ENCODE measurements at places on chromosomes 7 and 10.

DNA sequence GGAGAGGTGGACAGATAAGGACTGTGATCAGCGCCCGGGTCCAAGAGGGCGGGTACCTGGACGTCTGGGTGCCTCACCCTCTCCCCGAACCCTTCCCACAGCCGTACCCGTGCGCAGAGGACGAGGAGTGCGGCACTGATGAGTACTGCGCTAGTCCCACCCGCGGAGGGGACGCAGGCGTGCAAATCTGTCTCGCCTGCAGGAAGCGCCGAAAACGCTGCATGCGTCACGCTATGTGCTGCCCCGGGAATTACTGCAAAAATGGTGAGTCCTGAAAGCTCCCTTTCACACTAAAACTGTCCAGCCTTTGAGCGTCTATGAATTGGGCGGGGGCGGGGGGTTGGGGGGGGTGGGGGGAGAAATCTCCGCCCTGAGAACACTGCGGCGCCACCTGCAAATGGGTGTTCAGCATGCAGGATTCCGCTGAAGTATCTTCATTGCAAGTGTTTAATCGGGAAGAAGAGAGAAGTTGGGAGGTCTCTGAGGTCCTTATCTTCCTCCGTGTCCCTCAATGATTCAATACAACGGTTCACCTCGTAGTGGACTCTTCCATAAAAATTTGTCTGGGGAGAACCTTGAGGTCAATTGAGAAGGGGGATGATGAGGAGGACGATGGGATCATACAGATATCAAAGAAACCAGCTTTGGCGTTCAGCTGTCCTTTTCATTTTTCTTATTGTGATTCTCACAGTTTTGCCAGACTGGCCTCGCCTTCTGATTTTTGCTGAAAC, 906 bp downstream of the DKK1 start:
- DNase-seq: peak; percentile 3

GRCh38 chr10:125004571-125005311, 62.8 kb downstream of the ZRANB1 start:
- no peak for DNase-seq

DNA sequence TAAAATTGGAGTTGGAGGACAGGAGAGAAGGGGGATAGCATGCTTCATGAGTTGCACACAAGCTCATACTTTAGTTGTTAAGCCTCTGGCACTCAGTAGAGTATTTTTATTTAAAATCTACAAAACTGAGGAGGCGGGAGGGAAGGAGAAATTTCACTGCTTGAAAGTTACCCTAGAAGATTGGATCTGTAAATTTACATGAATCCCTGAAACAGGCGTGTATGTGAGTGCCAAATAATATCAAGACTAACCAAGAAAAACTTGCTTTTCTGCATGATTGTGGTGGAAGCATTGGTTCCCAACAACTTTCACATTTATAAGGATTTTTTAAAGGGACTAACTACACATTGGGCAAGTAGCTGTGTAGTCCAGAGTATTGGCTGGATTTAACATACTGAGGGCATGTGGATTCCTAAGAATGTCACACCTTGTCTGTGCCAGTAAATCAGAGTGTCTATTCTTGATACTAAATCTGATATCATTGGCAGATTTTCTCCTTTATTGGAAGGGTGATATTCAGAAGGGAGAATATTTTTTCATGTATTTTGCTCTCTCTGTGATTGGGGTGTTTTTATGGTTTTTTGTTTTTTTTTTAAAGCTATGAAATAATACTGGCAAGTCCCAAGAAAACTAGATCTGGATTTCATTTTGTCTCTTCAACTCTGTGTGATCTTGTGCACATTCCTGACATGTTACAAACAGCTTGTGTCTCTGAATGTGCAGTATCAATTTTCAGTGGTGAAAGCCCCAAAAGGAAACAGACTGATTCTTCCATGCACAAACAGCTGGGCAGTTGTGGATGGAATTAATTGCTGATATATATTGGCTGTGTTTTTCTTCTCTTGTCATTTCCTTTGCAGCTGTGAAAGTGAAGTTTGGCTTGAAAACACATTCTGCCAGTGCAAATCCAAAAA, 67.2 kb downstream of the ADD3 start:
- no peak for DNase-seq

DNA sequence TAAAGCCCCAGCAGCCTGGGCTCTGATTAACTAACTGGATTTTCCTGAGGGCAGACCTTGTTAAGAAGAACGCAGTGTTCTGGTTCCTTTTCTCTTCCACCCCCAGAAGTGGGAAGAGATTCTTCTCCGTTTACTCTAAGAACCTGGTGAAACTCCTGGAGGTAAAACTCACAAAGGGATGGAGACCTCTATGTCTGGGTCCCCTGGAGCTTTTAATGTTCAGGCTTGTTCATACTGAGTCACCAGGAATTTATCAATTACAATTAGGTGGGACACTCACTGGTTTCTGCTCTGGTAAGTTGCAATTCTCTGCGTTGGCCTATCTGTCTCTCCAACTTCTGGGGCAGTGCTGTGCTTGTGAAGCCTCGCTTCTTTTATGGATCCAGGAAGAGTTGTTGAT, 73.3 kb upstream of the CACNB2 start:
- no peak for DNase-seq

- no peak for DNase-seq
These were observed 77.0 kb downstream of the POU6F2 start for GRCh38 chr7:39054731-39055130.

DNA sequence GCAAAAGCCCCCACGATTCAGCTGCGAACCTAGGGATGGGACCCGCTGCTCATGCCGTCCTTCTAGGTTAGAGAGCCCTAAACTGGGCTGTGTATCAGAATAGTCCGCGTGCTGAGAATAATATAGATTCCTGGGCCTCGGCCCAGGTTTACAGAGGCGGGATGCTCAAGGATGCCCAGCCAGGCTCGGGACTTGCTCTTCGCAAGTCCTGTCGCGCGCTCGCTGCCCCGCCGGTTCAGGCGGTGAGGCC, 266 bp upstream of the STMP1 start:
- no peak for DNase-seq

GRCh38 chr10:44298713-44299112, 86.2 kb downstream of the CXCL12 start:
- no peak for DNase-seq

DNA sequence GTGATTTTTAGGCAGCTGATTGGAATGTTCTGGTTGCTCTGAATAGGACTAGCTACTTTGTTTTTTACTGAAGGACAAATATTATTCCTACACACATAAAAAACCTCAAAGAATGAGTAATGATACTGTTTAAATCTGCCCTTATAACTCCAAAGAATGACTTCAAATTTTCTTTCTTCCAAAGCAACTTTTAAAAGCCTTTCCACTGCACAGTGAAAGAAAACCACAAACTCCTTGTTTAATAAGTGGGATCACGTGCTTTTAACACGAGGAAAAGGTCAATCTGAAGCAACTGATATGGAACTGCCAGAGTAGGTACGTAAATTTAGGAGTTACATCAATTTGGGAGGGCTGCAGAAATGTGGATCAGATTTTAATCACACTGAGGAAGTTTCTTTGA, 8.0 kb upstream of the PRKCQ start:
- no peak for DNase-seq

DNA sequence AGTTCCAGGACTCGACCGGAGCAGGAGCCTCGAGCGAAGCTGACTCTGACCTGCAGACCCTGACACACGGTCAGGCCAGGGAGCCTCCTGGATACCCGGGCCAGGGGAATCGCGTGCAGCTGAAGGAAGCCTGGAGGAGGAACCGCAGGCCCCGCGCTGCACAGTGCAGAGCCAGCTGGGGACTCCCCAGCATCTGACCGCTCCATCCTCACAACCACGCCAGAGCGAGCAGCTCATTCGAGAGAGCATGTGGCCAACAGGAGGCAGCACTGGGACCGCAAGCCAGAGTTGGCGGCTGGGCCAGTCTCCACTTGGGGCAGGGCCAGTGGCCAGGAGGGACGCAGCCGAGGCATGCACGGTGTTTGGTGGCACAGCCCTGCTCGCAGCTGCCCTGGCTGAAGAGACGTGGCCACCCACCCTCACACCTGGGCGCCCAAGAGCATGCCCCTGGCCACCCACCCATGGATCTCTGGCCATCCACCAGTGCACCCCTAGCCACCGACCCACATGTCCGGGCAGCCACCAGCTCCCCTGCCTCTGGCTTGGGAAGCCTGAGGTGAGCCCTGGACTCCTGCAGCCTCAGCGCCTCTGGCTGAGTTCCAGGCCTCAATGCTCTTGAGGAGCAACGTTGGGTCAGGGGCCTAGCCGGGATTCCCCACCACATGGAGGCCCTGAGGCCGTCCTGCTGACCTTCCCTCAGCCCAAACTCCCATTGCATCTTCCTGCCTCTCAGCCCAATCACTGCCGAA, 213.9 kb downstream of the ELFN1 start:
- DNase-seq: no peak

- no peak for DNase-seq
These were observed 183.7 kb downstream of the NEBL start for GRCh38 chr10:20713420-20713819.

GRCh38 chr10:116121640-116122525, 151.1 kb downstream of the GFRA1 start:
- DNase-seq: no peak

DNA sequence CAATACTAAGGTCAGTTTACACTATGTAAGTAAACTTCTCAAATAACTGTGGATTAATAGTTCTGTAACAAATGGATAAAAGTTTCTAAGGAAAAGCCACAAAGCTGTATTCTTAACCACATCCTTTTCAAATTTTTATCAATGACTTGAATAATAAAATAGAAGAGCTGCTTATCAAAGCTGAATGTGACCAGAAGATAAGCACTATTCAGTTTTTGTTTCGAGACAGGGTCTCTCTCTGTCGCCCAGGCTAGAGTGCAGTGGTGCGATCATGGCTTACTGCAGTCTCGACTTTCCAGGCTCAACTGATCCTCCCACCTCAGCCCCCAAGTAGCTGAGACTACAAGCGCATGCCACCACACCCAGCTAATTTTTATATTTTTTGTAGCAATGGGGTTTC, 17.0 kb downstream of the UPF2 start:
- no peak for DNase-seq

- no peak for DNase-seq
These were observed 41.2 kb downstream of the NRCAM start for GRCh38 chr7:108415084-108415483.

DNA sequence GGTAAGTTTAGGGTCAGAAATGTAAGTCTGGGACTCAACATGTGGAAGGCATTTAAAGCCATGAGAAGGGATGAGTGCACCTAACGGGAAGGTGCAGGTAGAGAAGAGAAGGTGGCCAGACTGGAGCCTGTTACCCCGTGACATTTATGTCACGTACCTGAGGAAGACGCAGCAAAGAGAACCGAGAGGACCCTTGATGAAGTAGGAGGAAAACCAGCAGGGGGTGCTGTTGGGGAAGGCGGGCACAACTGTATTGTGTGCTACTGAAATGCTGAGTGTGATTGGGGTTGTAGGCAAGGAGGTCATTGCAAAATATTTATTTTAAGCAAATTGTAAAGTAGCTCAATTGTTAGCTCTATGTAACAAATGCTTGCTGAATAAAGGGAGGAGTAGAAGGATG, 338.2 kb upstream of the PRKCQ start:
- peak; percentile 78 for DNase-seq

GRCh38 chr10:16891375-16892313, 74.4 kb upstream of the RSU1 start:
- DNase-seq: peak; percentile 56

GRCh38 chr10:44132361-44133289, 252.3 kb downstream of the CXCL12 start:
- no peak for DNase-seq

GRCh38 chr7:2726316-2727018, 38.5 kb downstream of the AMZ1 start:
- DNase-seq: peak; percentile 0

DNA sequence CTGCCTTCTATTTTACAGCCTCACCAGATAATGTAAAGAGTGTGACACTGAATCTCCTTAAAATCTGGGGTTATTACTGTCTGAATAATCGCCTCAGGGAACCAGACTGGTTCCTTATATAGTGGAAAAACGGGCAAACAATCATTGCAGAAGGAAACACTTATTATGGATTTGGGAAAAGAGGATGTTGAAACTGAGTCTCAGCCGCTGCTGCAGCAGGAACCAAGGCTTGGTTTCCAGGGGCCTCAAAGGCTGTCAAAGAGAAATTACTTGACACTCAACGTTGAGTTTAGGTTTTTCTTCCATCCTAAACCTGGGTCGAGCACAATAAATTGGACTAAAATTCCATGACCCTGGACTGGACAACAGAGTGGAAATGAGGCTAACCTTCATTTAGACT, 103.8 kb upstream of the AHR start:
- DNase-seq: no peak

GRCh38 chr7:79240413-79240812, 213.1 kb downstream of the MAGI2 start:
- DNase-seq: no peak

DNA sequence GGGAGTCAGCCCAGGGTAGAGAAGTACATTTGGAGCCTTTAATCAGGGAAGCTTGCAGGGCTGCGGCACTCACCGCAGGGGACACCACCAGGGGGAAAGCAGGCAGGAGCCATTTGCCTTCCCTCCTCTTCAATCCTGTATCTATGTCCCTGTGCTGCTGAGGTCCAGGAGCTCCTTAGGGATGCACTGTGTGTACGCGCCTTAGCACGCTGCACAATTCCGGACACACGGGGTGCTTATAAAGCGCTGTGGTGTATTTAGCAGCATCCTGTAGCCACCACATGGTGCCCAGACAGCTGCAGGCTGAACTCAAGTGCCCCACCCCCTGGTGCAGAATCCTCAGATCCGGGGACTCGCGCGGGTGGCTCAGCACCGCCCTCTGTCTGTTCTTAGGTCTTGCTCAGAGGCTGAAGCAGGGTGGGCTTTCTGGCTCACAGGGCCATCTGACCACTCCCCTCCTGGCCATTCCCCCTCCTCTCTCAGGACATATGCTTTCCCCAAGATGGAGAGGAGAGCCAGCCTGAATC, 421.4 kb downstream of the SDK1 start:
- DNase-seq: peak; percentile 16

- no peak for DNase-seq
These were observed 61.1 kb downstream of the EBLN1 start for GRCh38 chr10:22156750-22157149.

DNA sequence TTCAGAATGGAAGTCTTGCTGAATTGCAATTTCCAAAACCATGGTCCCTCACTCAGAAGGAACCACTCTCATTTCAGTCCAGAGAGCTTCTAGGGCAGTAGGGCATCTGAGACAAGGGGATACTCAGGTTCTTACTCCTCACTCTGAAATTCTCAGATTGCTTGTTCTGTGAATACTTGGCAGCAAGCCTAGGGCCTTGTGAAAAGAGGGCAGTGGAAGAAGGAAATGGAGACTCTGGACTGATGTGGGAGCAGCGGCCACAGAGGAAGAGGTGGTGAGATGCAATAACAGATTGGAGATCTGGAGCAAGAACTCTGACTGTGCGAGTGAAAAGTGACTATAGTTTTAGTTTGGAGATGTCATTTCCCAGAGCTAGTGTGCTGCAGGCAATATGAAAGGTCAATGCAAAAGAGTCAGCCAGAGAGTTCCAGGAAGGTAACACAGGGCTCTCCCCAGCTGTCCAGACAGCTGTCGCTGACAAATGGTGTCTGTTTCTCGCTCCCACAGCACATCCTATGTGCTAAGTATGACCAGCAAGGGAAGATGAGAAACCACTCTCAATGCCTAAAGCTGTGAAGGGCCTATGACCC, 291.6 kb upstream of the KIAA1217 start:
- no peak for DNase-seq

- DNase-seq: no peak
These were observed 2.5 kb upstream of the MICALL2 start for GRCh38 chr7:1461646-1462375.
